Islet precursor cell (in vitro differentiated cells): ENCODE measurements at places on chromosomes 4 and X.

DNA sequence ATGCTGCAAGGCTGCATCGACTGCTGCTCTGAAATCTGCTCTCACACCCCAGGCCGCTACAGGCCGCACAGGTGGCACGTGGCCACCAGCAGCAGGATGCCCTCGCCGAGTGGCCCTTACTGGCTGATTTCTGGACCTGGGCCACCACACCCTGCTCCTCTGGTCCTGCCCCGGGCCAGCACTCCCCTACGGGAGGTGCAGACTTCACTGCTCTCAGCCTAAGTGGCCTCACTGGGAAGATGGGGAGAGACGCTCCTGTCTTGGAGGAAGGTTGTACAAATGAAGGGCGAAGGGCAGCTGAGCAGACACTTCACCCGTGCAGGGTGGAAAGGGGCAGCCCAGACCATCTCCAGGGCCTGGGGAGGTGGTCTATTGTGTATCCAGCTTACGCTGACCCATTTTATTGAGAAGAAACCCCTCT, 72.5 kb downstream of the ACOX3 start:
- no peak for DNase-seq

DNA sequence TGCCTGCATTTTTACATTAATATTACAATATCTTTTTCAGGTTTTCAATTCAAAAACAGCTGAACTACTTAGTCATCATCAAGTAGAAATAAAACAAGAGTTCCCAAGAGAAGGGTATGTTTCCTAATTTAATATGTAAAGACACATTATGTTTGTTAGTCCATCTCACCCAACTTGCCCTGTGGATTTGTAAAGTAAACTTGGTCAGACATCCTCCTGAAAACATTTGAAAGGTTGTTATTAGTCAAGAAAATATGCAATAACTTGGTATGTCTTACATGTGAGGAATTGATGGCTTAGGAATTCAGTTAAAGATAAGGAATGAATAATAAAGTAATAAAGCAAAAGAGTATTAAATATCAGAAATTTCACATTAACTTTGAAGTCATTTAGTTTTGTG, 12.2 kb downstream of the GK start:
- DNase-seq: no peak

- DNase-seq: peak; percentile 80
Measured at GRCh38 chrX:119118780-119119395, 8.7 kb downstream of the KIAA1210 start.

DNA sequence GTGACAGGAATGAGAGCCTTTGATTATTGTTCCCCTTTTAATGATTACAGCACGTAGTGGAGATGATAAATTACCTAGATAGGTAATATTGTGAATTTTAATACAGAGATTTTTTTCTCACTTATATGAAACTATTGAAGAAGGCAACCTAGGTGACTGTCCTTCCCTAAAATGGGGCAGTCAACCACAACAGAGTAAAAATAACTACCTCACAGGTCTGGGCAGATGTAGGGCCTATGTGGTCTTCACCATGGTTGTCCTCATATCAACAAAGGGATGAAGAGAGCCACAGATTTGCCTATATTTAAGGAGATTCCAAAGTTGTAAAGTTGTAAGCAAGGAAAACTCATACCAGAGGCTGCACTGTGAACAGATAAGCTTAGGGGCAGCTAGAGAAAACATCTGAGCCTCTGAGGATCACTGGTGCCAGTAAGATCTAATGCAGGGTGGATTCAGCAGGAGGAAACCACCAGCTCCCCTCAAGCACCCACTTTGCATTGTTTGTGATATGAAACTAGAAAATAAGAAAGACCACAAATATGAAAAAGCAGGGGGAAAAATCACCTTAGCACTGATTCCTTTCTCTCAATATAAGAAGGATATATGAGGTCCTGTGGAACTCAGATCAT, 547.9 kb upstream of the GALNTL6 start:
- no peak for DNase-seq
